SK-MEL-5 (cell line): ENCODE measurements at places on chromosomes 11 and 22. TPM values are rescaled to one million over a fixed set of nuclear protein-coding genes. Genes with fewer than 3 reads are reported as not detected.

ALDH3B1 gene
- 2.4 and 3.5 TPM in 2 replicates for total RNA-seq

CNGA4 gene
- total RNA-seq = not detected in 2 replicates

GAS2 gene
- 8.5 and 9.1 TPM in 2 replicates for total RNA-seq

KCNJ11 gene
- total RNA-seq = not detected in 2 replicates
